AG09309 (cell line): ENCODE measurements at places on chromosomes 7 and 10.

DNA sequence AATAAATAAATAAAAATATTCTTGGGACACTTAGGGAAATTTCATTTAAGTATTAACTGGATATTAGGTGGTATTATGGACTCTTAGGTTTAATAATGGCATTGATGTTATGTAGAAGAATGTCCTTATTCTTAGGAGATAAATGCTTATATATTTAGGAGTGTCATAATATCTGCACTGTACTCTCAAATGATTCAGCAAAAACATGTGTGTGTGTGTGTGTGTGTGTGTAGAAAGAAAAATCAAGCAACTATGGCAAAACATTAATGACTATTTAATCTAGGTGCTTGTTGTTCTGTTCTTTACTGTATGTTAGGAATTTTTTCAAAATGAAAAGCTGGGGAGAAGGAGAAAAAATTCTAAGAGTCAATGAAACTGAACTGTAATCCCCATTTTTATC is 3.9 kb downstream of the ASNS start:
- no peak for DNase-seq

- peak; percentile 83 for DNase-seq
These were observed 9.6 kb upstream of the DNAJB12 start for GRCh38 chr10:72364239-72364777.

GRCh38 chr10:2610946-2611345 is 456.4 kb upstream of the PFKP start:
- no peak for DNase-seq

GRCh38 chr7:55690-56248 is 136.6 kb upstream of the FAM20C start:
- DNase-seq = no peak

GRCh38 chr10:127137391-127137790 is 59.0 kb downstream of the INSYN2A start:
- no peak for DNase-seq
